ENCODE measurements at places on chromosomes 12 and 14.

GRCh38 chr14:38042322-38042721, 165.4 kb upstream of the SSTR1 start:
- DNase-seq: no peak

- DNase-seq: no peak
These were observed 28.8 kb downstream of the DMAC2L start for GRCh38 chr14:50340963-50341362.

DNA sequence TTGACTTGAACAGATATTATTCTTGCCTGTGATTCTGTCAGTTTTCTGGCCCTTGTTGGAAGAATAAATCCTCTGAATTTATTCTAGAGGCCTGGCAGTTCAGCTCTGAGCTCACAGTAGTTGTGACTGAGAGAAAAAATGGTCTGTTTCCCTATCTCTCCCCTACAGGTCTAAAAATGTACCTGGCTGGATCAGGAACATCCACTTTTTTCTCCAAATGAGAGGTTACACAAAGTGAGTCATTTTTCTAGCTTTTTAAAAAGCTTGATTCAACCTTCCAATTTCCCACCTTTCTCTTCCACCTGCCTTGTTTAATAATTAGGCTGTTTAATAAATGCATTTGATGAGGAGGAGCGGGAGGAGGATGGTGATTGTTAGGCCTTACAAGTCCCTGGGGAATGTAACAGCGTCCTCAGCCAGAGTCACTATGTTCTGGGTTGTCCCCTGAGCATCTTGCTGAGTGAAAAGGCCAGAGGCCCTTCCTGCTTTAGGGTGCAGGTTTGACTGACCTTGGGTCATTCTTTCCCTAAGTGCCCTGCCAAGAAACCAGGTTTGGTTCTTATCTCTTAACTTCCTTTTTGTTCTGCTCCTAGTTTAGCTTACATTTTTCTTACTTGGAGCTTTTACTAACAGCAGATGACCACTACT, 91.7 kb upstream of the FUT8 start:
- no peak for DNase-seq

- DNase-seq: no peak
These were observed 10.8 kb downstream of the PTGR2 start for GRCh38 chr14:73862480-73862879.

DNA sequence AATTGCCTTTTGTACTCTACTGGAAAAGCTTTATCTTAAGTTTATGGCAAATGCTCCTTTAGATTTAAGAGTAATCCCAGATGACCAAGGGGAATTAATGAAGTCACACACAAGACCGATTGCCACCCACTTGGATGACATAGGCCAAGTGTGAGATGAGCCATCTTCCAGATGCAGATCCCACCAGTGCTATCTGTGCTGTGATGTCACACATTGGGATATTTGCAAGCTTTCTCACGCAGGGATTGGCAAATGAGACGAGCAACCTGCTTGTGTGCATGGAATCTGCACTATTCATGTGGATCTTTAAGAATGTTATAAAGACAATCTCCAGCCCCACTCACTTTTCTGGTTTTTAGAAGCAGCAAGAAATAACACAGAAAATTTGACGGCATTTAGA, 602.1 kb upstream of the TMEM132C start:
- DNase-seq: no peak

DNA sequence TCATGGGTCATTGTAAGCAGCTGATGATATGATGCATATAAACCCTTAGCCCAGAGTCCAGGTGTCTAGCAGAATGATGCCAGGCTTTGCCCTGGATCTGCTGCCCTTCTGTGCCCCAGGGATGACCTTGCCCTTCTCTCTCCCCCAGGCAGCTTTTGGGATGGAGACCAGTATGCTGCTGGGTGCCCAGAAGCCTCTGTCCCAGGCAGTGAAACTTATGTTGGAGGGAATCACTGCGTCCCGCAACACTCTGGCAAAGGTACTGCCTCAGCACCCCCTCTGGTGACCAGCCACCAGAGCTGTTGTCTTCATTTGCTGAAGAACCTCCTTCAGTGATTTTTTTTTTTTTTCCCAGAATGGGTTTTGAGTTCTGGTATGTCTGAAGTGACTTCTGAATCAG, 23.3 kb downstream of the CYP46A1 start:
- DNase-seq: no peak

DNA sequence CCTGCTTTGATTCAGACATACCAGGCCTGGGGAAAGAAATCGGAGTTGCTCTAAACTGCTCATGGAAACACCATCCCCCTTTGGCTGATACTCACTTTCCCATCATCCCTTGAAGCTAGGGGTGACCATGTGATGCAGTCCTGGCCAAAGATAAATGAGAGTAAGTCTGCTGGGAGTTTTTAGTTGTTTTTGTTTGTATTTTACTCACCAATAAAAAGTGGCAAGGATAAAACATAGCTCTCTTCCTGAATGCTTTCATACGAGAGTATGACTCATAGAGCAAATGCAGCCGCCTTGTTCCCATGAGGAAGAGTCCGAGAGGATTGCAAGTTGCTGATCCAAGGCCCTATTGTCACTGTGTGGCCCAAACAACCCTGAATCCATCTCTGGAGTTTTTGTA, 126.4 kb upstream of the TMEM132C start:
- DNase-seq: no peak

GRCh38 chr12:63208956-63209355, 58.0 kb upstream of the AVPR1A start:
- no peak for DNase-seq

GRCh38 chr12:47885012-47885501, 19.7 kb downstream of the VDR start:
- peak; percentile 56 for DNase-seq

GRCh38 chr14:42475289-42475688, 868.6 kb downstream of the LRFN5 start:
- DNase-seq: no peak

DNA sequence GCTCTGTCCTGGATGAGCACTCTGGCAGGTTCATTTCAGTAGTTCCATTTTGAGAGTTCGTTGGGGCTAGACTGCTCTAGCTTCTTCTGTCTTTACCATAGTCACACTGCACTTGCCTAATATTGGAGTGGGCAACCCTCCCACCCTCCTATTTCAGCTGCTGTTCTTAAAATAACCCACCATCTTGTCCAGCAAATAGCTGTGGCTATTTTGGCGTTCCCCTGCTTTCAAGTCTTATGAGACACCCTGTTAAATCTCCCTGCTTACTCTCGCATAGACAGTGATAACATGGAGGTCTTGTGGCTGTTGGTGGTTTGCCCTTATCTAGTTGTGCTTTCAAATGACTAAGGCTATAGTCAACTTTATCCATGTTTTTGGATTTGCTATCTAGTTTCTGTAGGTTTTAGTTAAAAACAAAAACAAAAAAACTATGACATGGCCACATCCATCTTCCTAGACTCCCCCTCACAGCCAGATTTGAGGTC, 65.5 kb downstream of the LRP6 start:
- DNase-seq: no peak

DNA sequence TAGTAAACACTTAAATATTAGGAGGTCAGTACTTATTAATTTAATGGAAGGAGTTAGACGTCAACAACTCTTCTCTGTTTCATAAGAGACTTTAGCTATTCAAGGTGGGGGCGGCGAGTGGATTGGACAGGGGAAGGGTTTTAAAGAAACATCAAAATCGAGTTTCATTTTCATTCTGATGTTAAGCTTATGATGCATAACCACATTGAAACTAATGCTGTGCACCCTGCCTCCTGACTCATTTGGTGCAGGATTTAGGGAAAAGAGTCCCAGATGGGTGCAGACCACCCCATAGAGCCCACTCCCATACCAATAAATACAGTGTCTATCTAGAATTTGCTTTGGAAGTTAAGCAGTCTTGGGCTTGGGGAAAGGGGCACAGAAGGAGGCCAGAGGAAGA, 7.4 kb downstream of the ZBTB39 start:
- DNase-seq: no peak

DNA sequence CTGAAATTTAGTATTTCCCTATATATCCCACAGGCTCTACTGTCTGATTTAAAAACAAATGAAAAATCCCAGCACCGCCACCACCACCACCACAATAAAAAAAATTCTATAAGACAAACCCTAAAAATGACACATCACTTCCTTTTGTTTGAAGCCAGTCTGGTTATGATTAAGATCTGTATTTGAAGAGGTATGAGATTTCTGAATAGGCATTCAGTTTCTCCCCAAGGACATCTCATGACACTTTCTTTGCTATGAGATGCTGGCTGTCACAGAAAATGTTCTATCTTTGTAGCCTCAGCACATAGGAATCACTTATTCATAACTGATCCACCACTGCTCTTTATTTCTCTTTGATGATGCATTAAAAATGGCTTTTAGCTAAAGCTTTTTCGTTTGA, 1071.0 kb downstream of the SLC6A15 start:
- DNase-seq: no peak

- DNase-seq: no peak
These were observed 35.5 kb upstream of the SOCS2 start for GRCh38 chr12:93536766-93537488.

DNA sequence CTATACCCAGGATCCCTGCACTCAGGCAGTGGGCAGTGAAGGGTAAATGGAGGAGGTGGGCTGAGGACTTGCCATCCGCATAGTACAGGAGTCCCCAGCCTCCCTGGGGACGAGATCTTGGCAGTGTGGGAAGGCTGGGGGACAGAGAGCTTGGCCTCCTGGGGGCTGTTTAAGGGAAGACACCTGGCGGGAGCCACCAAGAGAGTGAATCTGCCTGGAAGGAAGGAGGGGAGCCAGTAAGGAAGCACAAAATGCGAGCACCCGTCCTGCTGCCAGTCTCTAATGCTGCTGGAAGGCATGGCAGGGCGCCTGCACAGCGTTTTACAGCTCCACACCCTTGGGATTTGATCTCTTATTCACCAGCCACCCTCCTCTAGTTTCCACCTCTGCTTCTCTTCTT, 7.4 kb upstream of the KRT2 start:
- DNase-seq: no peak

GRCh38 chr12:84308211-84308610, 604.4 kb downstream of the SLC6A15 start:
- DNase-seq: no peak

GRCh38 chr12:47852096-47852571, 32.4 kb upstream of the HDAC7 start:
- DNase-seq: no peak

- no peak for DNase-seq
These were observed 72.0 kb downstream of the PPP2R5E start for GRCh38 chr14:63470962-63471793.

GRCh38 chr12:85280165-85280983, at the start of gene ALX1:
ALX1 (plus strand) TSS chr12:85280220; CDS start chr12:85280262, 42 bp downstream.
- DNase-seq: no peak

DNA sequence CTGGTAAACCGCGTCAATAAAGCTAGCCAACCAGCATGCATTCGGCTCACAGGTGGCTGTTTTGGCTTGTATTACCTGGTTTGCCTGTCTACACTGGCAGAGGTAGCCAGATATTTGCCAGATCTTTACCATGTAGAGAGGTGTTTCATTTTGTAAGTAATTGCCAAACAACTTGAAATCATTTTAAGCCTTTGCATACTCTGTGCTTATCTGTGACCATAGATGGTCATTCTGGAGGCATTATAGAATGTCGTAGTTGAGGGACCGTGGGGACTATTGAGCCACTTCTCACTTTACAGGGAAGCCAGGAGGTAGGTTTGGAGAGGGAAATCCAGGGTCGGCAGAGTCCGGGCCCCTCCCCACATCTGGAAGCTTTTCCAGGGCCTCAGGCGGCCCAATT, 5.9 kb downstream of the ADGRD1 start:
- no peak for DNase-seq

- DNase-seq: no peak
These were observed 41.4 kb downstream of the PRPF40B start for GRCh38 chr12:49664591-49665239.

DNA sequence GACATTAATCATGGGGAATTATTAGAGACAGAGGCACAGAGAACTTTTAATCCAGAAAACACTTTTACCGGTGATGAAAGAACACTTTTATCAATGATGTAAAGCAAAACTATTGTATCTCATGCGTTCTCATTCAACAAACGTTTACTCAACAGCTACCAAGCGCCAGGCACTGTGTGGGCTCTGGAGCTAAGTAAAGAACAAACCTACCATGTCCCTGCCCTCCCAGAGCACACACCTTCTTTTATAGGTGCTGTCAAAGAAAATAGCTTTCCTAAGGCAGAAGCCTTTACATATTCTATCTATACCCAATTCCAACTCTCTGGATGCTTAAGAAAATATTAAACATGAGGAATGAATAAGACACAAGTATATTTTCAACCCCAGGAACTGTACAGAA, 91.1 kb downstream of the FOXN3 start:
- DNase-seq: no peak

DNA sequence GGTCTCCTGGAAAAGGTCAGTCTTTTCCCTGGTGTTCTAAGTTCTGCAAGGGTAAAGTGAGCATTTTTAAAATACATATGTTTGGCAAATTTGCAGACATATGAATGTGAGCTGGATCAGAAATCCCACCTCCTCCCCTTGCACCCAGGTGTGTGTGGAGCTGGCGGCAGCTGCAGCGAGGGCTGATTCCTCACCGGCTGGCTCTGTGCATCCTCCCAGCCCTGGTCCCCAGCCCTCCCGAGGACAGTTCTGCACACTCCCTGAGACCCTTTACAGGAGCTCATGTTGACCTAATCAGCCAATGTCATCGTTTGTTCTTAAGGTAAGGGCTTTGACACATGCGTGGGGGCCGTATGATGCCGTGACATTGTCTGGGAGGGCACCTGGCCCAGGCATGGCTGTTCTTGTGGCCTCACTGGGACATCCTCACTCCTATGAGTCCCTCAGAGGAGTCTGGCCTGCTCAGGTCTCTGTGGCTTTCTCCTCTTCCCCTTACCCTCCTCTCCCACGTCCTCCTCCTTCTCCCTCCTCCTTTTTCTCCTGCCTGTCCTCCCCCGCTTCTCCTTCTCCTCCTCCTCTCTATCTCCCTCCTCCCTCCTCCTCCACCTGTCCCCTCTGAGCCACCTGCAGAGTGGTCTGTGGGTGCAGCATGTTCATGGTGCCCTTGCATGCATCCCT, 289.2 kb upstream of the SFSWAP start:
- no peak for DNase-seq

GRCh38 chr14:100789460-100790417, 36.2 kb upstream of the MEG3 start:
- DNase-seq: no peak

- DNase-seq: no peak
These were observed 44.5 kb downstream of the CORO1C start for GRCh38 chr12:108686780-108687179.

DNA sequence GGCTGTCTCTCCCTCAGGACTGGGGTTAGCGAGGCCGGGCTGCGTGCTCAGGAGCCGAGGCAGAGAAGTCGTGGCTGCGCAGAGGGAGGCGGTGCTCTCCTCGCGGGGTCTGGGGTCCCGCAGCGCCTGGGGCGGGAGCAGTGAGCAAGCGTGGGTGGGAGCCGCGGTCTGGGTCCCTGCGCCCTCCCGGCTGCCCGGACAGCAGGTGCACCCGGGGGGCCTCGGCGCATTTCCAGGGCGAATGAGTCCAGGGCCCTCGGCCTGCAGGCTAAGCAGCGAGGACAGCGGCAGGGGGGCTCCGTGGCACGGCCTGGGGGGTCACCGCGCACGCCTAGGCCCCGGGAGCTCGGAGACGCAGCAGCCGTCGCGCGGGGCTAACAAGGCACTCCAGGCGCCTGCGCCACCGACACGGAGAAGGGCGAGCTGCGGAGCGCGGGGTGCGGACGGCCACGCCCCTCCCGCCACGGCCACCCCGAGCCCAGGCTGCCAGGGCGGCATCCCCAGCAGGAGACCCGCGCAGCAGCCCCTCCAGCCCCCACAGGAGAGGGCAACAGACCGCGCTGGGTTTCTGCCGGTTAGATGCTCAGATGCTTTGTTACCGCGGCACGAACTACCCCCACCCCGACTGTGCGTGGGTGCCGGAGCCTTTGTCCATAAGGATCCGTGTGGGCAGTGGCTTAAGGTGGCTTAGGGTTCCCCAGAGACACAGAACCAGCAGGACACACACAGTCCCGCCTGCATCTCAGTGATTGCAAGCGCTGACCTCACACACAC, 117.7 kb upstream of the C14orf180 start:
- no peak for DNase-seq
